ENCODE measurements at places on chromosomes 3 and 15. TPM values are rescaled to one million over a fixed set of nuclear protein-coding genes. Genes with fewer than 3 reads are reported as not detected.
A peak's percentile ranks its signal among the peaks of the same experiment; 100 is the strongest.

Gene HIGD2B
- not detected for total RNA-seq

Gene SKOR1
- 0.15 TPM for total RNA-seq

Gene CAMP
- not detected for total RNA-seq

Gene SCG5
- total RNA-seq = not detected

Gene RTF1
- total RNA-seq = 26.1 TPM

Gene PPARG
- 29.4 TPM for total RNA-seq

Gene ARPC4
- 48.8 TPM for total RNA-seq

Gene HCLS1
- 10.0 TPM for total RNA-seq

Gene USP8
- total RNA-seq = 38.2 TPM

Gene XIRP1
- 356 TPM for total RNA-seq

Gene GRM7
- total RNA-seq = not detected

Gene SYNPR
- 1.0 TPM for total RNA-seq

Gene CHRD
- 4.8 TPM for total RNA-seq

Gene CASR
- total RNA-seq = not detected

Gene GOLGA6A
- total RNA-seq = not detected

Gene CXCR6
- not detected for total RNA-seq

GRCh38 chr3:6753536-6753935 lies 107.4 kb upstream of the GRM7 start:
- no peak for DNase-seq

GRCh38 chr15:67531379-67531914 lies 10.5 kb downstream of the C15orf61 start:
- no peak for DNase-seq

DNA sequence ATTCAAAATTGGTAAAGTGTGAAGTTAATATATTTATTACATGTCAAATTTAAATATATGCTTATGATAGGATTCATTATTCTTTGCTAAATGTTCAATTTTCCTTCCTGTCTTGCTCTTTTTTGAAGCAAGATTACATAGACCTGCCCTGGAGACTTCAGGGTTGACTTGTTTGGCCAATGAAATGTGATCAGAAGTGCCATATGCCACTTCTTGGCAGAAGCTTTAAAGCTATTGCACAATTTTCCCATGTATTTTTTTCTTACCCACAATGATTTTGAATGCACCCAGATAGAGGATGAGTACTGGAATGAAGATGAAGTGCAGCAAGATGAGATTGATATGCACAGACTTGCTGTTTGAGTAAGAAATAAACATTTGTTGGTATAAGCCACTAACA lies 406.3 kb upstream of the BCHE start:
- no peak for DNase-seq

GRCh38 chr3:16834753-16835152 lies 50.0 kb upstream of the PLCL2 start:
- DNase-seq = peak; percentile 41

DNA sequence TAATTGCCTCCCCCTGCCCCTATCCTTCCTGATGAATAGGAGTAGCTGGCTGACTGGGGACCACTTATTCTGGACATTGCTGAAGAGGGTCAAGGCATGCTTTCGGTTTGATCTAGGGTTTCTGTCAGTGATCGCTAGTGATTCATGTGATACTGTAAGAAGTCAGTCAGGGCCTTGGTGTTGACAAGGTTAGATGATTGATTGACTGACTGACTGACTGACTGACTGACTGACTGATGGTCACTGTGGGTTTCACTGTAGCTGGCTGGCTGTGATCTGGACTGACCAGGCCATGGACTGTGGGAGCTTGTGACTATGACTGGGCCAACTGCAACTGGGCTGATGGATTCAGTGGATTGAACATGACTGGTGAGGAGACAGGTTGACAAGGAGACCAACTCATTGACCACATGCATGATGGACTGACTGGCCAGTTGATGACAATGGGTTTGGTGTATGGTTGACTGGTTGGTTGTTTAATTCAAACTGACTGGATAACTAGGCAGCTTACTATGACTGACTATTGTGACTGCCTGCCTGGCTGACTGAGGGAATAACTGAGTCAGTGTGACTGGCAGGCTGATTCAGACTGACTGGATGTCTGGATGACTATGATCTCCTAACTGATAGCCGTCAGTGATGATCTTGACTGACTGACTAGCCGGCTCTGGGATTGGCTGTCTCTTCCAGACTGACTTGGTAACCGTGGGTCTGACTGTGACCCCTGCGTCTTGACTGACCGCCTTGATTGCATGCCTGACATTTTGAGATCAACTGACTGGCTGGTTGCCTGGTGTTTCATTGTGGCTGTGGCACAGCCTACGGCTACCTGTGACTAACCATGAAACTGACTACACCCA lies 509.9 kb downstream of the SHQ1 start:
- DNase-seq = no peak

DNA sequence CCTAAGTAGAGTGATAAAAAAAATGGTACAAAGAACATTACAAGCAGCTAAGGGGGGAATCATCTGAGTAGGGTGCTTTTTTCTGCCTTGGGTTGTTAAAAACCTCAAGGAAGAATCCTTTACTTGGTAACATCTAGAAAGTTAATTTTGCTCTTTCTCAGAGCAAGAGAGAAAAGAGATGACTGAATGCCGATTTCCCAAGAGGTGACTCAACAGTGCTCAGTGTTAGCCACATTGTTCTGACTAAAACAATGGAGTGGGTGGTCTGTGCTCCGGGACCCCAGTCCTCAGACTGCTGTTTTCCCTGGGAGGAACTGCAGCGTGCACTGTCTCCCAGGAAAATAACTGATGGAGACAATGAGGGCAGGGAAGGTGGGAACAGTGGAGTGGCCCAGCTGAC lies 41.1 kb upstream of the RASGRP1 start:
- no peak for DNase-seq

DNA sequence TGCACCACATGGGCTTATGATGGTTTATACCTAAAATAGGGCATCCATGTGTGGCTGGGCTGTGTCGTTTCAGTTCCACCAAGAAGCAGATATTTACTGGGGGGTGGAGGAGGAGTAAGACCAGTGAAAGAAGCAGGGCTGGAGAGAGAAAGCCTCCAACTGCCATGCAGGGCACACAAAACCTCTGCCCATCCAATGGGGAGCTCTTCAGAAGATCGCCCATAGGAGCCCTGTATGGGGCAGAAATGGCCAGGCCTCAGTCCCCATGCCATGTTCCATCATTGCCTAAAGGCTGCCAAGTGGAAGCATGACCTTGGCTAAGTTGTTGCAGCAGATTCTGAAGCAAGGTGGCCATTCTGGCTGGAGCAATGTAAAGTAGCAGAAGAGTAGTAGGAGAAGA lies 277.0 kb downstream of the MEX3B start:
- no peak for DNase-seq

DNA sequence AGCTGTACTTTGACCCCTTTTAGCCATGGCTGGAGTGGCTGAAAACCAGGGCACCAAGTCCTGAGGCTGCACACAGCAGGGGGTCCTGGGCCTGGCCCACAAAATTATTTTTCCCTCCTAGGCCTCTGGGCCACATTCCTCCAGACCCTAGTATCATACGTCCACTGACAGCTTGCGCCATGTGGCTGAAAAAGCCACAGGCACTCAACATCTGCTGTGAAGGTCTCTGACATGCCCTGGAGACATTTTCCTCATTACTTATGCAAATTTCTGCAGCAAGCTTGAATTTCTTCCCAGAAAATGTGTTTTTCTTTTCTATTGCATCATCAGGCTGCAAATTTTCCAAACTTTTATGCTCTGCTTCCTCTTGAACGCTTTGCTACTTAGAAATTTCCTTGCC lies 239.0 kb downstream of the SQOR start:
- peak; percentile 58 for DNase-seq

GRCh38 chr3:15287565-15288330 lies 44.6 kb downstream of the SH3BP5 start:
- DNase-seq = peak; percentile 36

DNA sequence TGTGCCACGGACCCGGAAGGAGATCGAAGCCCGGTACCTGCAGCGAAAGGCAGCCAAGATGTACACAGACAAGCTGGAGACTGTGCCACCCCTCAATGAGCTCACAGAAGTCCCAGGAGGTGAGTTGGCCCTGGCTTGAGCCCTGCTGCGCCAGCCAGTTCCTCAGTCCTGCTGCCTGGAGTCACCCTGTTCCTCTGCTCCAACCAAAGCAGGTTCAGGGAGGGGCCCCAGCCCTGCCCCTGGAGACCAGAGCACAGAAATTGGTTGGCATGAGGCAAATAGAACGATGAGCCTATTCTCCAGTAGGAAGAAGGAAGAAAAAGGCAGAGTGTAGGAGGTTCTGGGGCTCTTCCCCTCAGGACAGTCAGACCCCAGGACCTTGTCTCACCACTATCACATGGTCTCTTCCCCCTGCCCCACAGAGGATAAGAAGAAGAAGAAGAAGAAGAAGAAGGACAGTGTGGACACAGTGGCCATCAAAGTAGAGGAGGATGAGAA lies 8.0 kb downstream of the TMIE start:
- no peak for DNase-seq

GRCh38 chr15:61130950-61131942 lies 97.9 kb downstream of the RORA start:
- DNase-seq = no peak

DNA sequence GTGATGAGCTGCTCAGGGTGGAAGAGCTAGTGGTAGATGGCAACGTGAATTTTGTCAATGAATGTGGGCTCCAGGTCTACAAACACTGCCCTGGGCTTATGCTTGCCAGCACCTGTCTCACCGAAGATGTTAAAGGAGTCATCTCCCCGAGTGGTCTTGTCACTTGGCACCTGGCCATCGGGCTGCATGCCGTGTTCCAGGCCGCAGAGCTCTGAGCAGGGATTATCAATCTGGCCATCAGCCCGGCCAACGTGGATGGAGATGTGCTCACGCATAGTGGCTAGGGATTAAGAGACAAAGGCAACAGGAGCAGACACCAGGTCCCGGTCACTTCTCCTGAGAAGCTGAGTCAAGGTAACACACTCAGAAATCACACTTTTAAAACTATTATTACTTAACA lies 54.8 kb upstream of the ACTC1 start:
- DNase-seq = no peak

DNA sequence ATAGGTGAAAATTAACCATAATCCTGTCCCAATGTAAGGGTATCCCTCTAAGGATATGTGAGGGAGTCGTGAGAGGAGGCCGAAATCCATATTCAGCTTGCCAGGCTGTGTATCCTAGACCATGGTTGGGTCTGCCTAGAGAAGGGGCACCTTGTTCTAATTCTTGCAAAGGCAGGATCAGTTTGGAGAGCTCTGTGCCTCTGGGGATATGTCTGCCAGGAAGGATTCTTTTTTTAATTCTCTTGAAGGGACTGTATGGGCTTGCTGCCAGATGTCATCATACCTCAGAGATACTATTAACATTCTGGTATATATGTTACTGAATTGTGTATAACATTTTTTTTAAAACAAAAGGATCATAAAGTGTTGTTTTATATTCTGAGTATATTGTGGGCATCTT lies 2.4 kb downstream of the ATP1B3 start:
- no peak for DNase-seq

GRCh38 chr15:58988006-58988785 lies 733 bp downstream of the RNF111 start:
- peak; percentile 86 for DNase-seq

GRCh38 chr15:74422652-74423430 lies 10.9 kb downstream of the SEMA7A start:
- DNase-seq = no peak

- DNase-seq = no peak
Observed at GRCh38 chr15:47736143-47736786, 19.0 kb downstream of the SEMA6D start.

DNA sequence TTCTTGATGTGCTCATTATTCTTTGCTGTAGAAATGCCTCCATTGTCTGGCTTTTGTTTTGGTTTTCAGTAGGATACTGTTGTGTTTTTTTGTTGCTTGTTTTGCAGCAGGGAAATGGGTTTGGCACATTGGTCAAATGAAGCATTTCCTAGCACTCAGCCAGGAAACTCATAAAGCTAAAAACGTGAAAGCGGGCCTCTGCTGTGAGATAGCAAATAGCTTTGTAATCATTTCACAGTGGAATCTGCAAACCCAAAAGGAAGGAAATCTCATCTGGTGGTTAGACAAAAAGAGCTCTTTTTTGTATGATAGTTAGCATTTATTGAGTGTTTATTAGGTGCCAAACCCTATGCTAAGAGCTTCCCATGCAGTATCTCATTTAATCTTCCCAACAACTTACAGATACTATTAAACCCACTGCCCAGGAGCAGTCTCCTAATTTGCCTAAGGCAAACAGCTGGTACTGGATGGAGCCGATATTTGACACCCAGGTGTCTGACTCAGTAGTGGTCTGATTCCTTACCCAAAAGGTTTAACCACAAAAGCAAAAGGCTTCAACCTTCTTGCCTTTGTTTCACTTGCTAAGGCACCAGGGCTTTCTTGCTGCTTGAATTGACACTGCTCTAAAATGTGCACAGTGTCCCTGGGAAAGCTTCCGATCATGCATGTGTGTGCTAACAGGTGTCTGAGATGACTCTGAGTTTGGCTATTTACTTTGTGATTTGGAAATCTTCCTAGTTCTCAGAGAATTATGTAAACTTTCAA lies 527.9 kb upstream of the MDFIC2 start:
- DNase-seq = no peak

- no peak for DNase-seq
Observed at GRCh38 chr15:78239811-78240210, 5.4 kb upstream of the ACSBG1 start.

- no peak for DNase-seq
Observed at GRCh38 chr15:52558196-52558595, 10.6 kb downstream of the ARPP19 start.

GRCh38 chr3:95212117-95212516 lies 1149.3 kb downstream of the NSUN3 start:
- DNase-seq = no peak

- no peak for DNase-seq
Observed at GRCh38 chr15:78411061-78411460, 27.0 kb upstream of the IREB2 start.

DNA sequence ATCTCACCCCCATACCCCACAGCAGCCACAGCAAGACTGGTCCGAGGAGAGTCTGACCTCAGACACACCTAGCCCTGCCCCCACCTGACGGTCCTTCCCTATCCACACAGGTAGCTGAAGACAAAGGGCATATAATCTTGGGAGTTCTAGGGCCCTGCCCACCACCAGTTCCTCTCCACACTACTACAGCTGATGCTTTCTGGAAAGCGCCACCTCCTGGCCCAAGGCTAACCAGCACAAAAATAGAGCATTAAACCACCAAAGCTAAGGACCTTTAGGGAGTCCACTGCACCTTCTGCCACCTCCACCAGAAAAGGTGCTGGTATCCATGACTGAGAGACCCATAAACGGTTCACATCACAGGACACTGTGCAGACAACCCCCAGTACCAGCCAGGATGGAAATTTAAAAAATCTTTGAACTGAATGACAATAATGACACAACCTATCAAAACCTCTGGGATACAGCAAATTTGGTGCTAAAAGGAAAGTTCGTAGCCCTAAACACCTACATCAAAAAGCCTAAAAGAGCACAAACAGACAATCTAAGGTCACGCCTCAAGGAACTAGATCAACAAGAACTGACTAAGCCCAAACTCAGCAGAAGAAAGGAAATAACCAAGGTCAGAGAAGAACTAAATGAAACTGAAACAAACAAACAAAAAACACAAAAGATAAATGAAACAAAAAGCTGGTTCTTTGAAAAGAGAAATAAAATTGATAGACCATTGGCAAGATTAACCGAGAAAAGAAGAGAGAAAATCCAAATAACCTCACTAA lies 122.1 kb upstream of the TPRG1 start:
- DNase-seq = no peak

All from heart left ventricle (tissue), 16 donors.